Sciatic nerve (tissue), 2 donors: ENCODE measurements at places on chromosomes 3 and 15.

- DNase-seq = no peak
Observed at GRCh38 chr3:184801241-184801785, 10.7 kb upstream of the VPS8 start.

DNA sequence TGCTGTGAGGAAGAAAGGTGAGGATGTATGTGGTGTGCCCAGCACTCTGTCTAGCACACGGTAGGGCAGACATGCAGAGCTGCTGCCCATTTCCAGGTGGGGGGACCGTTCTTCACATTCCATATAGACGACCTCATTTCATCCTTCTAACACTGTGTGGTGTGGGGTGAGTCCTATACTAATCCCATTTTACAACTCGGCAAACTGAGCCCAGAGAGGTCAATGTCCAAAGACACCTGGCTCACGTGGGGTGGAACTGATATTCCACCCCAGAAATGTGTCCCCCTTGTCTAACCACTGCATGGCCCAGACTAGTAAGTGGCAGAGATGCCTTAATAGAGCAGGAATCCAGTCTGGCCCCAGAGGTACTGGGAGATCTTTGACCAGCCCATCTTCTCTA lies 119.2 kb downstream of the FBLN2 start:
- DNase-seq = no peak

- DNase-seq = no peak
Observed at GRCh38 chr3:147619921-147620560, 210.9 kb downstream of the ZIC1 start.

DNA sequence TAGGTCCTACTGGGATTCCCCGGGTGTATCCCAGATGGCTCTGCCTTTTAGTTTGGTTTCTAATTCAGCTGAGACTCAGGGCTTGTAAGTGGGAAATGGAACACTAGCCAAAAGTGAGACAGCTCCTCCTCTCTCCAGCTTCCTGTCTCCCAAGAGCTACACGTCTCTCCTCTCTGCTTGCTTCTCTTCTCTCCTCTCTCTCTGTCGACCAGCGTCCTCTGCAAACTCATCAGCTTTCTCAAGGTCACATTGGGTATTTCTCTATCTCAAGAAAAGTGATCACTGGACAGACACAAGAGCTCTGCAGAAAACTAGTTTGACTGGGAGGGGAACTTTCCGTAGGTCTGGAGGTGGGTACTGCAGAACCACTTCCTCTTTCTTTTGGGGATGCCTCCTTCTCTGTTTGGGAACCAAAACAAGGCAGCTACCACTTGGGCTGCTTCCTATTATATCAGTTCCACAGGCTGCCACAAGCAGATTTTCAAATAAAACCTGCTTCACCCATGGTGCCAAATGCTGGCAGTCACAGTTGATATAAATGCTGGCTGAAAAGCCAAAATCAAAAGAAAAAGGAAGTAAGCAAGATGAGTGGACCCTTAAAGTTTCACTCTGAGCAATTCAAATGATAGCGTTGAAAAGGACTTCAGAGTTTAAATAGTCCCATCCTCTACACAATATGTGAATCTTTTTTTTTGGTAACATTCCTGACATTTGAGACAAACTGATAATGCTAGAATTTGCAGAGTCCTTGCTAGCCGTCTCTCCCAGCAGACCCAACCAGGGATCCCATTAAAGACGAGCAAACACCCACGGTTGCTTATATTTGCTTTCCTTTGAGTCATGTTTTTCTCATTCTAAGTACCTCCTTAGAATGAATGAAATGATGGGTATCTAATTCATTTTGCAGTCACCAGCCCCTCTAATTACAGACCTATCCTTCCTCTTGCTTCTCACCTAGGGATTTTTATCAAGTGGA lies 7.2 kb upstream of the DYNC1LI1 start:
- no peak for DNase-seq

- no peak for DNase-seq
Observed at GRCh38 chr3:186646106-186646505, 5.9 kb downstream of the FETUB start.

DNA sequence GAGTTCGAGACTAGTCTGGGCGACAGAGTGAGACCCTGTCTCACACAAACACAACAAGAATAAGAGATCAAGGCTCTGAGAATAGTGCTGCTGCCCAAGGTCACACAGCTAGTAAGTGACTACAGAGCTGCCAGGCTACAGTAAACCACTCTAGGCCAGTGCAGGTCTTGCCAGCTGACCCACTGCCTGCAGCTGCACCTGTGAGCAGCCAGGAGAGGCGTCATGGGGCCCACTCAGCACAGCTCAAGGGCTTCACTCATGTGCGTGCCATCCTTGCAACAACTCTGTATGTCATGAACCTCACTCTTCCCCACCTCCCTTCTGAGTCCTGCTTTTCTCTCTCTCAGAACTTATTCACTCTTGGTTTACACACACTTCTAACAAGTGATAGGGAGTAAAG lies 176.7 kb downstream of the SMAD6 start:
- no peak for DNase-seq

- DNase-seq = no peak
Observed at GRCh38 chr3:140076552-140076951, 141.6 kb downstream of the CLSTN2 start.

- DNase-seq = no peak
Observed at GRCh38 chr3:195732940-195733339, 12.2 kb downstream of the MUC20 start.

- no peak for DNase-seq
Observed at GRCh38 chr3:122742234-122742633, 51.4 kb downstream of the HSPBAP1 start.

- no peak for DNase-seq
Observed at GRCh38 chr15:42018306-42019224, 2.3 kb downstream of the PLA2G4E start.

GRCh38 chr3:177212278-177212610 lies 15.0 kb upstream of the TBL1XR1 start:
- no peak for DNase-seq

GRCh38 chr3:68436619-68437401 lies 495.5 kb downstream of the TAFA4 start:
- no peak for DNase-seq

DNA sequence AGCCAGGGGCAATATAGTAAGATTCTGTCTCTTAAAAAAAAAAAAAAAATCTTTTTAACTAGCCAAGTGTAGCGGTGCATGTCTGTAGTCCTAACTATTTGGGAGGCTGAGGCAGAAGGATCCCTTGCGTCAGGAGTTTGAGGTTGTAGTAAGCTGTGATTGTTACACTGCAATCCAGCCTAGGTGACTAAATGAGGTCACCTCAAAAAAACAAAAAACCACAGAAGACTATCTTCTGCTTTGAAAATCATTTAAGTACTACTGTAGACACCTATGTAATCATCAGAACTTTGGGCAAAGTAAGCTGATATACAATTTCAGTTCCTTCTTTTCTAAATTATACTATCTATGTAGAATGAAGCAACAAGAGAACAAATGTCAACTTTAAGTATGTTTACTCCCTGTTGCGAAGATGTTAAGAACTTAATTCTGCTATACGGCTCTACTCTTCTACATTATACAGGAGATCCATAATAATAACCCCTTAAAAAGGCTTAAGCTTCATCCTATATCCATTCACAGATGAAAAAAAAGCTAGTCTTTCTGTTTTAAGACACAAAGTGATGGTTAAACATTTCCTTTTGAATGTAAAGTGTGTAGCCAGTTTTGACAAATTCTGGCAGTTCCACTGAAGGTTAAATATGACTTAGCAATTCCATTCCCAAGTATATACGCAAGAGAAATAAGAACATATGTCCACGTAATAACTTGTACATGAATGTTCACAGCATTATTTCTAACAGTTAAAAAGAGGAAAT lies 15.2 kb downstream of the DAZL start:
- no peak for DNase-seq

DNA sequence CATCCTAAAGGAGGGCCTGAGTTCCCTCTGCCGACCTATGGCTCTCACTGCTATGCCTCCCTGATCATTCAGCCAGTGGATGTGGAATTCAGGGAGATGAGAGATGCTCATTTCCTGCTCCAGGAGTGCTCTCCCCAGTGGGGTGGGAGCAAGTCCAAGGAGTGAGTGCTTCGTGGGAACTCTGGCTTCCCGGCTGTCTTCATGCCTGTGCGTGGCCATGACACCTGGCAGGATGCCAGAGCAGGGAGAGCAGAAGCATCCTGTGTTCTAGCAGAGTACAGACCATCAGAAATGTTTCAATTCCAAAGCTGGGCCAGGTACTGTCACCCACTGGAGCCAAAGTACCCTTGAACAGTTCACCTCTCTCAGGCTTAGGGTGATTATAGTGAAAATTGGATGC lies 45.1 kb downstream of the APH1B start:
- no peak for DNase-seq

- DNase-seq = peak; percentile 65
Observed at GRCh38 chr3:42803414-42804105, 730 bp downstream of the HIGD1A start.

DNA sequence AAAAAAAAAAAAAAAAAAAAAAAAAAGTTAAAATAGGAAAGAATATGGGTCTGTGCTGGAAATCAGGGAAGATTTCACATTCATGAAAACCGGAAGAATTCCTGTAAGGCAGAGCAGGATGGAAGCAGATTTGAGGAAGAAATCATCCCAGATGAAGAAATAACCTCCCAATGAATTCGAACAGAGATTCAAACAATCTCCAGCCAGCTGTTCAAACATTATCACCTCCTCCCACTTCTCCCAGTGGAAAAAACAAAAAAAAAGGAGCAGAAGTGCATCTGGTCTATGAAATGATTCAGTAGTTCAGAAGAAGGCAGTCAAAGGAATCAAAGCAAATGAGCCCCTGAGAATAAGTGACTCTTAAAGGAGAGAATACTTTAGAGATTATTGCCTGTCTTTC lies 33.1 kb downstream of the CP start:
- DNase-seq = no peak

DNA sequence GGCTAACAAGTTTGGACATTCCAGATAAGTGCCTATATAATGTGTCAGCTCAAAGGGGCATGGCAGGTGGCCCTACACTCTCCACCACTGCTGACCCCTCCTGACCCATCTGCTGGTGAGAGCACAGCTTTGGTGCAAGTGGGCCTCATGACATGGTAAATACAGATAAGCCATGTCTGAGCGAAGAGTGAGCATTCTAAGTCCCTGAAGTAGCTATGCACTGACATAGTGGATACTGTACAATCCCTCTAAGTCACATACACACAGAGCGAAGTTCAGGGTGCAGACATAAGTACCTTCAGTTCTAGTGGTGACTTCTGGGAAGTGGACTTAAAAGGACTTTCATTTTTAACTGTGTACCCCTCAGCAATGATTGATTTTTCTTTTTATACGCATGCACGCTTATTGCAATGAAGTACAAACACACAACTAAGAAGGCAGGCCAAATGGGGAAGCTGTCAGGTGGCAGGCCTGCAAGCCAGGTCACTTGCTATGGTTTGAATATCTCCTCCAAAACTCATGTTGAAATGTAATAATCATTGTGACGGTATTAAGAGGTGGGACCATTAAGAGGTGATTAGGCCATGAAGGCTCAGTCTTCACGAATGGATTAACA lies 41.5 kb downstream of the TBC1D2B start:
- no peak for DNase-seq
